ENCODE measurements at places on chromosomes 12 and 14. TPM values are rescaled to one million over a fixed set of nuclear protein-coding genes. Genes with fewer than 3 reads are reported as not detected.

RNASE4 gene
- total RNA-seq, result 0.63 TPM

ZNF10 gene
- total RNA-seq, result 14.2 TPM

CPNE6 gene
- total RNA-seq, result 0.14 TPM

DNA sequence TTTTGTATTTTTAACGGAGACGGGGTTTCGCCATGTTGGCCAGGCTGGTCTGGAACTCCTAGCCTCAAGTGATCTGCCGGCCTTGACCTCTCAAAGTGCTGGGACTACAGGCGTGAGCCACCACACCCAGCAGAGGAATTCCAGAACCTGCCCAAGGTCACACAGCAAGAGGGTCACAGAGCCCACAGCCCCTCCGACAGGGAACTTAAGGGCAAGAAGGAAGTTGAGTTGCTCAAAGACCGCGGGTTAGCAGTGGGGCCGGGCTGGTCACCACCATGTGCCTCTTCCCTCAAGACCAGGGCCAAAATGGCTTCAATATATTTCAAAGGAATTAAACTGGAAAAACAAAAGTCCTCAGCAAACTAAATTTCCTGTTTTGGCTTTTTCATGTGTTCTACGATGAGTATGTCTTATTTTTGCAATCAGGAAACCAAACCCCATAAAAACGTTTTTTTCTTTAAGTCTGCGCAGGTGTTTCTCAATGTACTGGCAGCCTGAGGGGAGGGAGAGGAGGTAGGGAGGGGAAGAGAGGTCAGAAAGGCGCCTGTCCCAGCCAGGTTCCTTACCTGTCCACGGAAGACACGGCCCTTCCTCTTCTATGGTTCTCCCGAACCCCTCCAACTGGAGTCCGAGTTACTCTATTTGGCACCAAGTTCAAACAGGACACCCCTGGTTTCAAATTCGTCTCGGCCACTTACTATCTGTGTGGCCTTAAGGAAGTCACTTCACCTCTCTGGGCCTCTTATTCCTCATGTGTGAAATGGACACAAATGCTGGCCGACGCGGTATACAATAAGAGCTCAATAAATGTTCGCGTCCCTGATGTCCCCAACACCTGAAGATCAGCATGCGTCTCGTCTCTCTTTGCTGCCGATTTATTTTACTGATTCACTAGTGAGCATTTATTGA is 778 bp downstream of the SLC8B1 start:
- H3K27ac ChIP-seq, result peak overlapping the region; percentile 92
- peak overlapping the region; percentile 99 for H3K4me3 ChIP-seq
- peak; percentile 10 for DNase-seq

DNA sequence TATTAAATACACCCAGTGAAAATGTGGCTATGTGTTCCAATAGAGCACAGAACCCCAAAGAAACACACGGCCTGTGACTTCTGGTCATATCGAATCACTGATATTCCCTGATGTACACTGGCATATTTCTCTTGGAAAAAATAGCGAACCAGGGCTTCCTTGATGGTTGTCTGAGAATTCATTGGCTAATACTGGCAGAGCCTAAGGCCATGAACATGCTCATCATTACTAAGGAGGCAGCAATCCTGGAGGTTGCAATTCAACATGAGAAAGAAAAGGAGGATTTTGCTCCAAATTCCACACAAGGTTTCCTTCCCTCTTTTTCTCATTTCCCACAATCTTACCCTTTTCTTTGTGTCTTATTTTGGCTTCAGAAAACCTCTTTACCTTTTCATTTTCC is 212.9 kb upstream of the HMGA2 start:
- no peaks in the 10 kb centered on the region for H3K4me1 ChIP-seq
- no peak overlapping the region for H3K4me3 ChIP-seq
- H3K36me3 ChIP-seq, result peaks cover 2% of the 10 kb centered on the region
- no peak overlapping the region for H3K27ac ChIP-seq

DNA sequence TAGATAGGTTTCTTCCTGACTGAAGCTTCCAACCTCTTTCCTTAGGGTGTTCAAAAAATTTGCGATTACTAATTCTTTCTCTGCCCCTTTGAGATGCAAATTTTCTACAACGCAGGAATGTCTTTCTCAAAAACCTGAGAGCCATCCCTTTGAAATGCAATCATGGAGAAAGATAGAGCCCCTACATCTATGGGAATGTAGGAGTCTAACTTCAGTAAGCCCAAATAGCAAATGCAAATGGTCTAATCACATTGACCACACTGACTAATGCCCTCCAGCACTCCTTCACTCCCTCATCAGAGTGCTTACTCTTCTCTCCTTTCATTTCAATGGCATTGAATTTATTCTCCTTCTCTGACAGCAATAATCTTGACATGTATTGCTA is 107.1 kb downstream of the SLC6A15 start:
- DNase-seq, result no peak
- peaks cover 5% of the 10 kb centered on the region for H3K27me3 ChIP-seq
- H3K27ac ChIP-seq, result no peak overlapping the region
